ENCODE measurements at places on chromosomes 7 and 10. TPM values are rescaled to one million over a fixed set of nuclear protein-coding genes. Genes with fewer than 3 reads are reported as not detected.
A peak's percentile ranks its signal among the peaks of the same experiment; 100 is the strongest.

GRCh38 chr7:44912775-44913347 is 27.5 kb upstream of the PURB start:
- no peaks in the 10 kb centered on the region for H3K36me3 ChIP-seq
- H3K4me3 ChIP-seq: no peak overlapping the region
- H3K4me1 ChIP-seq: no peaks in the 10 kb centered on the region
- H3K27me3 ChIP-seq: no peaks in the 10 kb centered on the region

DNA sequence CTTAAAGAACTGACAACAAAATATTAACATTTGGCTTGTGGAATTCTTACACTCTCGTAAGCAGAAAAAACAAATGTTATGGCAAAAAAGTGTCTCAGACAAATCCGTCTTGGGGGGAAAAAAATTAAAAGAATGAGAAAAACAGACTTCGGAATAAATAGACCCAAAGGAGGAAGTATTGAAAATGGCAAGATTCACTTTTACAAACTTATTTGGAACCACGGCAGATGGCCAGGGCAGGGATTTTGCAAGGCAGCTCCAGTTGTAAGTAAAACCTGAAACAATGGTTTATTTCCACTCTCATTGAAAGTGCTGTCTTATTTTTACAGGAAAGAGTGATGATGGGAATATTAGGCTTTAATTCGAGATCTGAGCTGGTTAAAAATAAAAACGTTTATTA is 1.5 kb upstream of the ZNF438 start:
- no peak for DNase-seq
- H3K27me3 ChIP-seq: no peaks in the 10 kb centered on the region
- H3K4me3 ChIP-seq: no peak overlapping the region

- no peak overlapping the region for H3K4me3 ChIP-seq
- peak; percentile 45 for DNase-seq
- H3K27ac ChIP-seq: no peak overlapping the region
- no peaks in the 10 kb centered on the region for H3K27me3 ChIP-seq
These were observed 16.3 kb downstream of the LIPA start for GRCh38 chr10:89235073-89235798.

DNA sequence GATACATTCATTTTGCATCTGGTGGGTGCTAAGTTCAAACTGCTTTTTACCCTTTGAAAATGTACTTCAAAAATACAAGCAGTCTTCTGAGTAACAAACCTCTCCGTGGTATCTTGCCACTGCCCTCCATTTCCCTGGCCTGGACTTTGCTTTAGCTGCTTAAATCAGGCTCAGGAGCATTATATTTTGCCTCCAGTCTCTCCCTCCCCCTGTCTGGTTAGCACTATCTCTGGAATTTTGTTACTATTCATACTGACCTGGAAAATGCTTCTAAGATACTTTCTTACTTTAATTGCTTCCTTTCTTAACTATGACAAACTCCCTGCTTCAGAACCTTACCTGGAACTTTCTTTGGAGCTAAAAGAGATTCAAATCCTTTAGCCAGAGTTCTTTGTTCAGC is 369.8 kb downstream of the GFRA1 start:
- DNase-seq: no peak
- H3K36me3 ChIP-seq: no peaks in the 10 kb centered on the region
- H3K4me3 ChIP-seq: no peak overlapping the region
- H3K27me3 ChIP-seq: no peaks in the 10 kb centered on the region

GRCh38 chr10:4137299-4137698 is 352.3 kb upstream of the KLF6 start:
- no peaks in the 10 kb centered on the region for H3K27me3 ChIP-seq
- H3K27ac ChIP-seq: no peak overlapping the region
- H3K36me3 ChIP-seq: no peaks in the 10 kb centered on the region
- no peak for DNase-seq

DNA sequence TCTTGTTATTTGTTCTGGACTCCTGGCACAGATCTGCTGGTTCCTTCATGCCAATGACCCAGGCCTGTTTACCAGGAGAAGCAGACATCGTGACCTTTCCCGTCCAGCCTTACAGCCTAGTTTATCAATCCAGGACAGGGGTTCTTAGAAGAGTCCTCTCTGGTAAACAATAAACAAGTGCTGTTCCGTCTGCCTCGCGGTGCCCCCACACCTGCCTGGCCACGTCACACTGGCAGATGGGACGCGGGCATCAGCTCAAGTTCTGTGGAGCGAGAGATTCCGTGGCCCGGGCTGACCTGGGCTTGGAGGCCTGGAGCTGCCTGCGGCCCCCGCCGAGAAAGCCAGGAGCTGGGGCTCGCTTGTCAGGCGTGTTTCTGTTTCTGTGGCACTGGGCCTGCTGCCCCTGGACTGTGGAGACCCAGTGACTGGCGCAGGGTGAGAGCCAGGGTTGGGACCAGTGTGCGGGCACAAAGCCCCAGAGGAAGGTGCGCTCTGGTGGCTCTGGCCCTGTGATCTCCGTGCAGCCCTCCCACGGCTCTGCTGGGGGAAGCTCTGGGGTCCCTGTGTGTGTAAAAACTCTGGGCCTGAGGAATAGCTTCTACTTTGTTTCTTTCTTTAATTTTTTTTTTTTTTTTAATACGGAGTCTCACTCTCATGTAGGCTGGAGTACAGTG is 28.4 kb upstream of the PFKFB3 start:
- no peak for DNase-seq
- peak overlapping the region; percentile 49 for H3K27ac ChIP-seq
- H3K27me3 ChIP-seq: no peaks in the 10 kb centered on the region
- peaks cover 91% of the 10 kb centered on the region for H3K4me1 ChIP-seq
- no peak overlapping the region for H3K4me3 ChIP-seq
- no peaks in the 10 kb centered on the region for H3K36me3 ChIP-seq

DNA sequence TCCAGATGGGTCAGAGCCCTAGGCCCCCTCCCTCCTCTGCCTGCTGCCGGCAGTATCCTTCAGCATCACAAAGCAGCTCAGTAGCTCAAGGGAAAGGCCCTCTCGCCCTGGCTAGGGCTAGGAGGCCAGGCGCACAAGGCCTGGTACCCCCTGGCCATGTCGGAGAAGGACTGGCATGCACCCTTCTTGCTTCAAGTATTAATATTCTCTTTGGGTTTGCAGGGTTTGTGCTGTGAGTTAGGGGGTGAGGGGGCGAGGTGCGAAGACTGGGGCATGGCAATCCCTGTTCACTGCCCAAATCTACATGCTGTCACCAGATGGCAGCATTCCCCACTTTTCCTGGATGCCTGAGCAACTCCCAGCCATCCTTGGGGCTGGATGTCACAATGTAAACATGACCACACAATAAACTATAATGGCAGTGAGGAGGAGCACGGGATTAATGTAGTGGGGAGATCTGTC is 105.2 kb downstream of the NEURL1 start:
- peak; percentile 59 for DNase-seq
- no peaks in the 10 kb centered on the region for H3K36me3 ChIP-seq
- H3K4me3 ChIP-seq: no peak overlapping the region
- H3K27ac ChIP-seq: no peak overlapping the region
- peaks cover 36% of the 10 kb centered on the region for H3K4me1 ChIP-seq

DNA sequence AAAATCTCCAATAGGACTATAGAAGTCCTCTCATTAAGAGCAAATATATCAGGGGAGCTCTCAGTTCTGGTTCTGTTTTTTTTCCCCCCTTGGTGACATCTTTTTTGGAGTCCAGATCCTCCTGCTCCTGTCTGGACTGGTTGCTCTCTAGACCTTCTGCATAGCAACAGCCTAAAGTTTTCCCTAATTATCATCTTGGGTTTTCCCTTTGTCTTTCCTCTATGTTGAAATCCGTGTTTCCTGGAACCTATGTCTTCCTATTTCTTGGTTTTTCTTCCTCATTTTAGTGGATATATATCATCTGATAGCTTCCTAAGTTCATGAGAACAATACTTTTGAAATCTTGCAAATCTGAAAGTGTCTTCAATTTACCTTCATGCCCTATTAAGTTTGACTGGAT is 29.7 kb upstream of the MTERF1 start:
- DNase-seq: no peak
- no peaks in the 10 kb centered on the region for H3K4me1 ChIP-seq
- H3K4me3 ChIP-seq: no peak overlapping the region
- no peaks in the 10 kb centered on the region for H3K27me3 ChIP-seq
- no peaks in the 10 kb centered on the region for H3K36me3 ChIP-seq

DNA sequence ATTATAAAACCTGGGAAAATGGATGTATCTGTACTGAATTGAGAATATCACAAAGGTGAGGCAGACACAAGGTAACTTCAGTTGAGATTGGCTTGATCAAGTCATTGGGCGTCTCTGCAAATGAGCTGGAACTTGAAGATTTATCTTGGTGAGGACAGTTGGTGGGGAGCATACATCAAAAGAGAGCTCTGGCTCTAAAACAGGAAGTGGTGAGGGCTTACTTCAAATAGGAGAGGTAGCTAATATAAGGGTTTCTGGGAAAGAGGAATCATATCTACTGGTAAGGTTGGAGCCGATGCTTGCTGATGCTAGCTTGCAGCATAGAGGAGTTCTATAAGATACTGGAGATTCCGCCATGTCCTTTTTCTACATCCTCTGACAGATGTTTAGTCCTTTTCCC is 39.9 kb upstream of the FGL2 start:
- H3K4me3 ChIP-seq: no peak overlapping the region
- no peaks in the 10 kb centered on the region for H3K27me3 ChIP-seq
- no peak overlapping the region for H3K27ac ChIP-seq
- no peak for DNase-seq
- peaks cover 55% of the 10 kb centered on the region for H3K4me1 ChIP-seq

- no peak overlapping the region for H3K27ac ChIP-seq
- no peak for DNase-seq
- H3K27me3 ChIP-seq: no peaks in the 10 kb centered on the region
- peaks cover 26% of the 10 kb centered on the region for H3K4me1 ChIP-seq
These were observed 77.5 kb upstream of the CXCL12 start for GRCh38 chr10:44462338-44462914.

DNA sequence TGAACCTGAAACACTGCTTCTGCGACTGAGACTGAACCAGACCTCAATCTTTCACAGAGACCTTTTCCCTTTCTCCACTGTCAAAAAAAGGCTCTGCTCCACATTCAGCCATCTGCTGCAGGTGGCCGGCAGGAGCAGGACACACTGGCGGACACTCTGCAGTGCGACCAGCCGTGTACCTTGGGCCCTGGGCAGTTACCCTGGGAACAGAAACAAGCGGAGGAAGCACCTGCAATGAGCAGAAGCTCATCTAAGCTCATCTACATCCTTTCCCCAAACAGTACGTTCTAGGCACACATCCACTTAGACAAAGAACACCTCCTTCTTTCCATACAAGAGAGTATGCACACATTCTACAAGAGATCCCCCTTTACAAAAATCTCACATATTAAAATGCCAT is 22.8 kb downstream of the VOPP1 start:
- H3K4me1 ChIP-seq: peaks cover 89% of the 10 kb centered on the region
- H3K27me3 ChIP-seq: no peaks in the 10 kb centered on the region
- H3K27ac ChIP-seq: no peak overlapping the region
- DNase-seq: no peak
- H3K4me3 ChIP-seq: no peak overlapping the region

GRCh38 chr10:127410030-127410429 is 139.1 kb upstream of the NPS start:
- no peak overlapping the region for H3K4me3 ChIP-seq
- no peaks in the 10 kb centered on the region for H3K27me3 ChIP-seq
- DNase-seq: no peak
- H3K4me1 ChIP-seq: no peaks in the 10 kb centered on the region

- H3K27ac ChIP-seq: no peak overlapping the region
- H3K27me3 ChIP-seq: no peaks in the 10 kb centered on the region
- H3K36me3 ChIP-seq: peaks cover 67% of the 10 kb centered on the region
- H3K4me3 ChIP-seq: no peak overlapping the region
- DNase-seq: no peak
These were observed 6.9 kb downstream of the PPIF start for GRCh38 chr10:79354141-79354540.

GRCh38 chr7:101657171-101657570 is 28.1 kb upstream of the MYL10 start:
- H3K27ac ChIP-seq: no peak overlapping the region
- H3K4me1 ChIP-seq: no peaks in the 10 kb centered on the region
- no peak overlapping the region for H3K4me3 ChIP-seq
- H3K36me3 ChIP-seq: no peaks in the 10 kb centered on the region
- no peak for DNase-seq

DNA sequence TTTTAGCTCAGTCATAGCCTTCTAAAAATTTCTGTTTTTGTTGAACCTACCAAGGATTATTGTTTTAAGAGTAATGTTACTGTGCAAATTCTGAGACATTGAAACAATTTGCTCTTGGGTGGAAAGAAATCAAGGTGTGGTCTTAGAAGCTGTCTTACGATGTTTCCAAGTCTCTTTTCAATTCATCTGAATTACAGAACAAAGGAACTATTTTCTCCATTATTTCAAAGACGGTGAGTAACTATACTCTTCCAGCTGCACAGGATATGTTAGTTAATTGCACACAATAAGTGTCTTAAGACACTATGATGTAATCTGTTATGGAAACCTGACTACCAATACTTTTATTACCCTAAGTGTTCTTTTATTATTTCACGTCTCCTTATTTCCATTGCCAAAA is 106.8 kb upstream of the POM121L12 start:
- no peaks in the 10 kb centered on the region for H3K27me3 ChIP-seq
- no peaks in the 10 kb centered on the region for H3K36me3 ChIP-seq
- no peak overlapping the region for H3K4me3 ChIP-seq
- DNase-seq: no peak
- no peak overlapping the region for H3K27ac ChIP-seq
- H3K4me1 ChIP-seq: no peaks in the 10 kb centered on the region

DNA sequence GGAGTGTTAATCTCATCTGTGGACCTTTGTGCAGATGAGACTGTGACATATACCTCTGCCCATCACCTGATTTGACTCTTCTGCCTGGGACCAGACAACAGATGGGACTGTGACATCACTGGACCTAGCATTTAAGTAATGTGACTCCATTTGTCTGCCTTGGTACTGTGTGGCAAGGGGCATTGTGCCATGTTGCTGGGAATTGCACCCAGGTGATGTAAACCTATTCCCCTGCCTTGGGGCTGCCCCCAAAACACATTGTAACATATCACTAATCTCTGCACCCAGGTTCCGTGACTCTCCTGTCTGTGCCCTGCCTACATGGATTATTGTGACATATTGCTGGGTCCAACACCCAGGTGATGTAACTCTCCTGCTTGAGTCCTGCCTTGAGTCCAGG is 40.4 kb upstream of the ZNF680 start:
- H3K4me1 ChIP-seq: no peaks in the 10 kb centered on the region
- H3K4me3 ChIP-seq: no peak overlapping the region
- no peak for DNase-seq
- H3K36me3 ChIP-seq: no peaks in the 10 kb centered on the region

- peaks cover 55% of the 10 kb centered on the region for H3K4me1 ChIP-seq
- H3K4me3 ChIP-seq: peak overlapping the region; percentile 43
- no peaks in the 10 kb centered on the region for H3K36me3 ChIP-seq
- H3K27ac ChIP-seq: no peak overlapping the region
These were observed 167.5 kb downstream of the NRF1 start for GRCh38 chr7:129778770-129779601.

PKD2L1 gene
- not detected for polyA plus RNA-seq

PTF1A gene
- polyA plus RNA-seq: not detected

NUTM2E gene
- not detected for polyA plus RNA-seq

ZNF488 gene
- not detected for polyA plus RNA-seq

CALHM3 gene
- not detected for polyA plus RNA-seq

NAT16 gene
- not detected for polyA plus RNA-seq

PRKRIP1 gene
- polyA plus RNA-seq: 14.8 TPM

OAT gene
- 15.1 TPM for polyA plus RNA-seq

RBM28 gene
- polyA plus RNA-seq: 96.9 TPM

SUFU gene
- 4.9 TPM for polyA plus RNA-seq

PRTFDC1 gene
- polyA plus RNA-seq: 4.8 TPM

SMARCD3 gene
- polyA plus RNA-seq: 175 TPM

HOXA4 gene
- 1.2 TPM for polyA plus RNA-seq

SFRP5 gene
- 1.9 TPM for polyA plus RNA-seq

GPR158 gene
- under 0.01 TPM for polyA plus RNA-seq

NYAP1 gene
- polyA plus RNA-seq: 0.30 TPM

NEURL1 gene
- 0.06 TPM for polyA plus RNA-seq

GARIN1A gene
- 13.7 TPM for polyA plus RNA-seq

PTCD1 gene
- polyA plus RNA-seq: 2.4 TPM

OR13A1 gene
- 0.04 TPM for polyA plus RNA-seq
